ENCODE measurements at places on chromosomes 1 and 21.

DNA sequence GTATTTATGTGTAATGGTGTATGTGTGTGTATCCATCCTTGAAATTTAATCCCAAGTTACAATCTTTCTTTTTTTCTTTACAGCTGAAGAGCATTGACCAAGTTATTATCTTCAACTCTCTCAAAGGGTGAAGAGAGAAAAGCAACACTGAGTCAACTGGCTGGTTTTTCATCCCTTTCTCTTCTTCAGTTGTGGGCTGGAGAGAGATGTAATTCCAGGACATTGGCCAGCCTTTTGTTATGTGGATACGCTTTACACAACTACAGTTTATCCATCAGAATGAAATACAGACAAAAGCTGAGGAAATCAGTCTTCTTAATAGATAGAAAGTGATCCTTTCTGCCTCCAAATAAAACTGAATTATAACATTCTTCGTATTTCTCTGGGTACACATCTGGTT, 357.0 kb upstream of the NCAM2 start:
- no peak for DNase-seq

DNA sequence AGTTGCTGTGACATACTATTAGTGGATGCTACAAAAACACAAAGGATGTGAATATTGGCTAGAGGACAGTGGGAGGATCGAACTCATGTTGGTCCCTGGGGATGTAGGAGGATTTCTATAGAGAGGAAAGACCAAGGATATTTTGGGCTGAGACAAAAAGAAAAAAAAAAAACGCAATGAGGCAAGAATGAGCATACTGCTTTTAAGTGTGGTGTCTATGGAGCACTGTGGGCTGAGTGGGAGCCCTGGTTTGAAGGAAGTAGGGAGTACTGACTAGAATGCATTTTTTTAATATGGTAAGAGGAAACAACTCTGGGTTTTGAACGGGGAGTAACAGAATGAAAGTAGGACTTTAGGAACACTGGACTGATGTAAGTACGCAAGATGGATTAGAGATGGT, 450.7 kb downstream of the NEGR1 start:
- DNase-seq: no peak

- peak; percentile 88 for DNase-seq
These were observed 4.0 kb upstream of the ZBTB40 start for GRCh38 chr1:22447621-22448111.

- DNase-seq: no peak
These were observed 333.4 kb upstream of the ADGRL2 start for GRCh38 chr1:81467383-81467782.

DNA sequence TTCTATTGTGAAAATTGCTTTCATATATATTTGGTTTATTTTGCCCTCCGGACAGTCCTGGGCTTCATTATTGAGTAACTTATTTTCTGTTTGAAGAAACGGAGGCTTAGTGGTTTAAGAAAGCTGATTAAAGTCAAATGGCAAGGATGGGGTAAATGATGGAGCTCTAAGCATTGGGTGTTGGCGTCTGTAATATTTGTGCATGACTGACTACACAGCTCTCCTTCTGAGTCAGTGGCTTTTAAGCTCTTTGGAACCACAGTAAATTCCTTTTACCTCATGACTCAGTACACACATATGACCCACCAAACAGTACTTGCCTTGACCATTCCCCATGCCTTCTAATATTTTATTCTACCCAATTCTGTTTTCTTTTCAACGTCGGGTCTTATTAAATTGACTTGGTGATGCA, 21.0 kb downstream of the B3GALT5 start:
- peak; percentile 47 for DNase-seq

GRCh38 chr1:143699115-143699514, 272.7 kb downstream of the FAM72C start:
- no peak for DNase-seq

DNA sequence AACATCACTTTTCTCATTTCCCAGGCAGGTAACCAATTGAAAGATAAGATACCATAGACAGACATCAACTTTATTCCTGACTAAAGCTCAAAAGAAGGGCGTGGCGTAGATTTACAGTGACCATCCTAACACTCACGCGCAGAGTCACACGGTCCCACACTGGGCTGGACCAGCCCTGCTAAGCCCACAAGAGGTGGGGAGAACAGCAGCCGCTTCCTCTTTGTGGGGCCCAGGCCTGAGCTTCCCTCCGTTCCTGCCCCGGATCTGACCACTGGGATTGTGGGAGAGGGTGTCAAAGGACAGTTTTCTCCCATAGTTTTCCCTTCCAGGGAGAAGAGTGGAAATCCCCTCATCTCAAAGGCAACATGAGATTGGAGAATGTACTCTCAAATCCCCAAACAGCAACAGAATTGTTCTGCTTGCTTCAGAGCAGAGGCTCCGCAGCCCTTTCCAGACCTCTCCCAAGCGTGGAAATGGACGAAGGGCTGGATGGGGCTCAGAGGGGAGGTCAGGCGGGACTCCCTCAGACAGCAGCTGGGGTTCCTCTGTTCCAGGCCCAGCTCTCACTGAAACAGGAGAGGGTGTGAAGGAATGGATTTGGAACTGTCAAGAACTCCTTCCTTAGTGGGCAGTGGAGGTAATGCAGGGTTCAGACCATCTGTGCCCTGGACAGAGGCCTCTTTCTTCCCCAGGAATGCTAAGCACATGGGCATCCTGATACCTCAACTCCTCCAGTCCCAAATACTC, 33.7 kb downstream of the L1TD1 start:
- DNase-seq: no peak

DNA sequence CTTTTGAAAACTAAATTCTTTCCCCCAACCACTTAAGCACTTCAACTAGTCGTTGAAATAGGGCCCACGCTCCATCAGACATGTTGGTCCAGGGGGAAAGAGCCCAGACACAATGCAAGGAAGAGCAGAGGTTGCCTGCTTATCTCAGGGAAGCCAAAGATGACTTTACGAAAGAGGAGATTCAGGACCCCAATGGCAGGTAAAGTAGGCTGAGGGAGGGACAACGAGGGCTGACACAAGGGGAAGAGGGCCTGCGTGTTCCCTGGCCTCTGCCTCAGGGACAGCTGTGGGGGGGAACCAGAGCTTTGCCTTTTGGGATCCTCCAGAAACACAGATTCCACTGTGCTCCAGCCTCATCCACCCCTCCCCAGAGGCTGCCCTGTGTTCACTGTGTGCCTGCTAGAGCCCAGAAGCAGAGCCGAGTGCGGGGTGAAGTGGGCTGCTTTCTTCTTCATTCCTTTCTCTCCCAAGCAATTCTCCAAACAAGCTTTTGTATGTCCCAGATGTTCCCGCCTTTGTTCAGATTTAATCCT, 135.5 kb upstream of the GRIK3 start:
- no peak for DNase-seq

DNA sequence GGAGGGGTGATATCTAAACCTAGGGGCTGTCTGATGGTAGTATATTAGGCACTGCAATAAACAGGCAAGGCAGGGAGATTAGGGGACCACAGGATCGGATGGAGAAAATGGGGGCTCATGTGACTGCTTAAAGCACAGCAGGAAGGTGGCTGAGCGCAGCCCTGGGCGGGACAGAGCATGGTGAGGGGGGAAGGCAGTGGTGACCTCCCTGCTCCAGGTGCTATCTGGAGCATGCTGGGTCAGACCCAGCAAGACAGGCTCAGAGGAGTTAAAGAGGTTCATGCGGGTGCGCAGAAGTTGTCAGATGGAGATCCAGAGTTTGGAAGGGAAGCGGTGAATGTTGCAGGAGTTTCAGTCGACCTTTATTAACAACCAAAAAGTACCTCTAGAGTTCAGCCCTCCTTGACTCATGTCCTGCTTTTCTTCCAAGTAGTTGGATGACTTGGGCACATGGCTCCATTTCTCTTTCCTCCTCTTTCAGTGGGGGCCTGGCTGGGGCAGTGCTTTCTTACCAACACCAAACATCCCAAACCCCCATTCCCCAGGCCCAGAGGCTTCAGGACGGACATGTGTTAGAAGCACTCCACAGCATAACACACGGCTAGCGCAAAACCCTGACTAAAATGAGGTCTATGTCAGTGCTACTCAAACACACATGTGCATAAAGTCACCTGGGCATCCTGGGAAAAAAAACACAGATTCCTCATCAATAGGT, 41.5 kb downstream of the CAPN9 start:
- no peak for DNase-seq

DNA sequence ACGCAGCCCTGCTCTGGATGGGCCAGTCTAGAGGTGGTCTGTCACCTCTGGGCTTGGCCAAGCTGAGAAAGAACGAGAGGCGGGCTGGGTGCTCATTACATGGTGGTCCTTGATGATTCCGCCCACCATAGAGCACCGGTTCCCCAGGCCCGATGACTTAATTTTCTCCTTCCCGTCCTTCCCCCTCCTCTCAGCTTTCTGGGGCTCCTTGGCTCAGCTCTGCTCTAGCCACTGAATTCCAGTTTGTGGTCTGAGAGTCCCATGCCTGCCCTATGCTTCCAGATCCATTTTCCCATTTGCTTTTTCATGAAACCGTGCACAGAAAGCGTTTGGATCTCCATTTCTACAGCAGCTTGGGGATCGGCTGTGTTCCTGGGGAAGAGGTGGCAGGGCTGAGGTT, 318.5 kb upstream of the C1orf174 start:
- DNase-seq: no peak

GRCh38 chr1:218785928-218786327, 387.8 kb upstream of the LYPLAL1 start:
- DNase-seq: peak; percentile 70

DNA sequence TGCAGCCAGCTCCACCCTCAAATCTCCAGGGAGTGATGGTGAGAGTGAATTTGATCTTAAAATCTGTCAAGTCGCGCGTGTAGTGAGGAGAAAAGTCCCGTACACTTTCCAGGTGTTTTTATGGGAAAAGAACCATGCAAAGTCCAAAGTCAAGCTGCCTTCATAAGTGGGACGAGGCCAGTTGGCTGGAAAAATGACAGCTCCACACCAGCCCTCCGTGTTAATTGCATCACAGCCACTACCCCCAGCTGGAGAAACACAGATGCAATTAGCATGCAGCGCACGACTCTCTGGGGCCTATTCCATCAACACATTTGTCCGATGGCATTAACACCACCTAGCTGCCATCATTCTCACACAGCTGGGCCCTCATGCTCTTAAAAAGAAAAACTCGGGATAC, 68.4 kb downstream of the KLHDC7A start:
- DNase-seq: no peak

DNA sequence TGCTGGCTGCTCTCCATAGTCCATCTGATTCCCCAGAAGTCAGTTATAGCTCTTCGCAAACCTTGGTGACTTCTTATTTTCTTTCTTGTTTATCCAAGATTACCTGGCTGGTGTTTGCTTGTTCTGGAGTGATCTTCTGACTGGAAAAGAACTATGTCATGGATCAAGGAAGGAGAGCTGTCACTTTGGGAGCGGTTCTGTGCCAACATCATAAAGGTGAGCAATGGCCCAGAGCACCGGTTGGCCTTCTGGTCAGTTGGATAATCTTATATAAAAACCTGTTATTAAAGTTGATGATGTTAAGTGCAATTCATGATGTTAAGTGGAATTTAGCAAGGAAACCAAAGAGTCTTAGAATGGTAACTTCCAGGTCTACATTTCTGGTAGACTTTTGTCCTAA, 672 bp downstream of the DHDDS start:
- DNase-seq: no peak

- DNase-seq: no peak
These were observed 216.5 kb downstream of the NTNG1 start for GRCh38 chr1:107357376-107357775.

DNA sequence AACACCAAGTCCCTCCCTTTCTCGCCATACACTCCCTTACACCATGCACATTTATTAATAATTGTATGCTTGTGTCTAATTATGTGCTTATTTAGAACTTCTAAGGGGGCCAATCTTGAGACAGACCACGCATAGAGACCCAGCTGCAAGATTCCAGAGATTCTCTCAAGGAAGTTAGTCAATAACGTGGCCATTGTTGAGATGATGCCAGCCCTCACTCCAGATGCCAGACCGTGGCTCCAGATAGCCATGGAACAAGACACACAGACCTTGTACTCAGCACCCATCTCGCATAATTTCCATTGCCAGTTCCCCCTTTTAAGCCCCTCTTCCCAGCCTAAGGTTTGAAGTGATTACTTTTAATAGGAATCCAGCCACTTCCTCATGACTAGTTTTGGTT, 62.4 kb downstream of the DIRAS3 start:
- peak; percentile 37 for DNase-seq

DNA sequence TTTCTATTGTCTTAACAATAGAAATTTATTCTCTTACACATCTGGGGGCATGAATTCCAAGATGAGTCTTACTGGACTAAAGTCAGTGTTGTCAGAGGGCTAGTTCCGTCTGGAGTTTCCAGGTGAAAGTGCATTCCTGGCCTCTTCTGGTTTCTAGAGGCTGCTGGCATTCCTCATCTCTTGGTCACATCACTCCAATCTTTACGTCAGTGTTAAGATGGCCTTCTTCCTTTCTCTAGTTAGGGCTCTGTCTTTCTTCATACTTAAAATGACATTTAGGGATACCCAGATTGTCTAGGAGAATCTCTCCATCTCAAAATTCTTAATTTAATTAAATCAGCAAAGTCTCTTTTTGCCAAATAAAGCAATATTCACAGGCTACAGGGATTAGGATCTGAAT, 13.3 kb upstream of the PDC start:
- no peak for DNase-seq

DNA sequence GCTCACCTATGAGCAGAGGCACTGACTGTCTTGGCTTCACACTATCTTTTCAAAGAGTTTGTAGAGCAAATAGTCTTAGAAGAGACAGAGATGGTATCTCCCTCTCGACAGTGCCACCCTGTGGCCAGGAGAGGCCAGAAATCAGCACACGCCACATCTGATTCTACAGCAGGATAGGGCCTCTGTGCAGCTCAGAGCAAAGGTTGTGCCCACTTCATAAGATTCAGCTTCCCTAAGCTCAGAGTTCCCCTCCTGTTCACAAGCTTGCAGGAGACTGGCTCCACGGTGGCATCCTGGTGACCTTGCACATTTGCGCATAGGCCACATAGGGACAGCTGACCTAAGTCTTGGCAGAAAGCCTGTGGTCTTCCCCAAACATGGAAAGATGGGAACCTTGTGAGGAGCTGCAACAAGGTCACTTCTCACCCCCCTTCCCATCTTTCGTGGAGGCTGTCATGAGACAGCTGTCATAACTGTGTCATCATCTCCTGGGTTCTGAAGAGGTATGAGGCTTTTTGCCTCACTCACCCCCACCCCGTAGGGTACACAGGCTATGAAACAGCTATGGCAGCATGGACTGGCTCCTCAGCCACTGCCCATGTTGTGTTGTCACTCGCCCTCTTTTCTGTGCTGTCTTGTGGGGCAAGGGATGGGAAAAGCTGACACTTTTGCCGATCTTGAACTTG, 3.0 kb downstream of the ITLN2 start:
- DNase-seq: peak; percentile 8

GRCh38 chr1:34915521-34915920, 13.9 kb downstream of the DLGAP3 start:
- no peak for DNase-seq

GRCh38 chr1:5620418-5620817, 371.8 kb downstream of the NPHP4 start:
- no peak for DNase-seq

Measured in fibroblast of gingiva (primary cell).